ENCODE measurements at places on chromosomes 6 and 20.

- DNase-seq: no peak
Measured at GRCh38 chr20:7291323-7291943, 523.9 kb downstream of the BMP2 start.

DNA sequence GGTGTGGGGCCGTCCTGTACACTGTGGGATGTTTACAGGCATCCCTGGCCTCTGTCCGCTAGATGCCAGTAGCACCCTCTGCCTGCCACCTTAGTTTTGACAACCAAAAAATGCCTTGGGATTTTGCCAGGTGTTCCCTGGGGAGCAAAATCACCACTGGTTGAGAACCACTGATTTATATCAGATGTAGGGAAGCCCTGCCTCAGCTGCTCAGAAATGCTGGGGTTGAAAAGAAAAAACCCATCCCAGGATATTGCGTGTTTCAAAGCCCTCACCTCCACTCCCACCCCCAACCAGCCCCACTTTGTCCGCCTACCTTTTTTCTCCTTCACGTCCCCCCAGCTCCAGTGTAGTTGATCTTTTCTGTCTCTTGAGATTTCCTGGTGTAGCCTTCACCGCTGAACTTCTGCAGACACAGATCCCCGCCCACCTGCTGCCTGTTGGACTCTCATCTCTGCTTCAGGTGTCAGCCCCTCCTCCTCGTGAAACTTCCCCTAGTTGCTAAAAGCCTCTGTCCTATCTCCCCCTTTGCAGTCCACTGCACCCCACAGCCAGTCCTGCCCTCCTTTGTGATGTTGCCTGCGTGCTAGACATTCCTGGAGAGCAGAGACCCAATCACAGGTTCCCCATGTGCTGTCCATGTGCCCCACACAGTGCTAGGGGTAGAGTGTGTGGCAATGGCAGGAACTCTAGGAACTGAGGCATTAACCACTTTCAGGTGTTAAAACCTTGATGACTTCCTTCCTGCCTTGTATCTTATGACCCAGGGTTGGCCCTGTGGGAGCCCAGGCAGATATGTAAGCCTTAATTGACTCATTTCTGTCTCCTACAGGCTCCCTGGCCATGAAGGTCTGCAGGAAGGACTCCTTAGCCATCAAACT lies 98.9 kb downstream of the TBC1D7 start:
- no peak for DNase-seq

DNA sequence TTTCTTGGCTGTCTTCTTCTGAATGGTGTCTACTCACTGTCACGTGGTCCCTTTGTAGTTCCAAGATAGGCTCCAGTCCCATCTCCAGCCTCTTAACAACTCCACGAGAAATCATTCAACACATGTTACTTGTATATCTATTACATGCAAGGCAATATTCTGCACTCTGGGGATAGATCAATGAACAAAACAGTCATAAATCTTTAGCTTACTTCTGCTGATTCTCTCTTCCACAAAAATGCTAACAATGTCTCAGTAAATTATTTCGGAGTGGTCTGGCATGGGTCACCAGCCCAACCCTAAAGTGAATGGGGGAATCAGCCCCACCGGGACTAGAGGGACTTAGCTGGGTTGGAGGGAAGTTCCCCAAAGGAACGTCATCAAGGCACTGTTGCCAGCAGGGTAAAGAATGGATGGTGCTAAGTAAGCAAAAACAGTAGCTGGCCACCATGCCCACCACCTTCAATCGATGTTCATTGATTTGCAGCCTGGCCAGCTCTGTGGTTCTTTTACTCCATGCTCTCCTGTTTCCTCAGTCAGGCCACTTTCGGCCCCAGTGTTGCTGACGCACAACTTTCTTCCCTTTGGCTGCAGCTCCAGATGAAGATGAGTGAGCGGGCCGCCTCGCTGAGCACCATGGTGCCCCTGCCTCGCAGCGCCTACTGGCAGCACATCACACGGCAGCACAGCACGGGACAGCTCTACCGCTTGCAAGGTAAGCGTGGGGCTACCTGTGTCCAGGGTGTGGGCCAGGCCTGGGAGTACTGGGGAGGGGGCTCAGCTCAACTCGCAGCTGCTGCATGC lies 167.7 kb downstream of the DOK5 start:
- DNase-seq: no peak

- DNase-seq: no peak
Measured at GRCh38 chr6:137550535-137550934, 56.3 kb upstream of the OLIG3 start.

DNA sequence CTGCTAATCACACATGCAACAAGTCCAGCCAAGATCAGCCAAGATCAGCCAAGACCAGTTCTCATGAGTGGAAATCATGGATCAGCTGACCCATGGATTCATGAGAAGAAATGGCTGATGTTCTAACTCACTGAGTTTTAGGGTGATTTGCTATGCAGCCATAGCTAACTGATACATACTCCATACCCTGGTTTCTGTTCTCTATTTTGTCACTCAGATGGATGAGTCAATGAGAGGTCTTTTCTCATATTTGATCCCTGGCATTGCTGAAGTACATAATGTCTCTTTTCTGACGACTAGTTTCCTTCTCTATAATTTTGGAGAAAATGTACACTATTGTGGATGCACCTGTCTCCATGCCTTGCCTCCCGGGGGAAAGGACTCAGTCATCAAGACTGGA lies 118.4 kb upstream of the LY86 start:
- peak; percentile 62 for DNase-seq

GRCh38 chr6:138571585-138572166 lies 72.4 kb upstream of the NHSL1 start:
- no peak for DNase-seq

DNA sequence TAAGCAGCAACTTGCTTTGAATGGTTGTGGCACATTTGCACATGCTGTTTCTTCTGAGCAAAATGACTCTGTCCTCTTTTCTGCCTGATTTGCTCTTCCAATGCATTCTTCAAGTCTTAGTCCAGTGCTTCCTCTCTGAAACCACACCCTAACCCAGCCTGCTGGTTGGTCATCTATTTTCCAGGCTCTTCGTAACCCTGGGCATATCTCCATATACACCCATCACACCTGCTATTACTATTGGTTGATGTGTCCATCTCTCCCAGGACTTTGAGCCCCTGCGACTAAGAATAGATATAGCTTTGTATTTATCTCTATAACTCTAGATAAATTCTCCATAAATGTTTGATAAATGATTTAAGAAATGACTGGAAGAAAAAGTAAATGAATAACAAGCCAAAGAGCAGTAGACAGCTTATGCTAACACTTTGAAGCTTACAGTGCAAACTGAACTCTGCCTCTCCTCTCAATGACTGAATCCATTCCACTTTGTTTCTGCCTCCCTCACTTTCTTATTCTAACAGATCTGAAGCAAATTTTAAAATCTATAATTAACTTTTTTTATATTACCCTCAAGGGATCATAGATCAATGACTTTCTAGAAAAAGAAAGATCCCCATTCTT lies 59.7 kb upstream of the NT5E start:
- no peak for DNase-seq

- DNase-seq: no peak
Measured at GRCh38 chr20:42441864-42442331, 747.8 kb downstream of the PTPRT start.

- DNase-seq: no peak
Measured at GRCh38 chr6:155504848-155505607, 49.4 kb upstream of the NOX3 start.

- peak; percentile 31 for DNase-seq
Measured at GRCh38 chr6:146028252-146028795, 538 bp upstream of the GRM1 start.

DNA sequence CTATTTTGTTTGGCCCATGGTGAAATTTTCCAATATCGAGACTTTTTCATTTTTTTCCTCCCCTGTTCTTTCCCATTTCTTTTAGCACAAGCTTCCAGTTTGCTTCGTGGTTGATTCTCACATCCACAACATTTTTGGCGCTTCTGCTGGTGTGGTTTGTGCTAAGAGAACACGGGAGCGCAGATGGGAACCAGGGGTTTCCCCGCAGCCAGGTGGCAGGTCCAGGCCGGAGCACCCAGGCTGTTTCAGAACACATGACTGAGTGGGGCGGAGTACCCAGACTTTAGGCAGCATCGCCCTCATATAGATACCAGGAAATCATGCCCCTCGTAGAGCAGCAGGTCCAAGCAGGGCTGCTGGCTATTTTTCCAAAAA lies 58.0 kb downstream of the SYTL3 start:
- DNase-seq: no peak

DNA sequence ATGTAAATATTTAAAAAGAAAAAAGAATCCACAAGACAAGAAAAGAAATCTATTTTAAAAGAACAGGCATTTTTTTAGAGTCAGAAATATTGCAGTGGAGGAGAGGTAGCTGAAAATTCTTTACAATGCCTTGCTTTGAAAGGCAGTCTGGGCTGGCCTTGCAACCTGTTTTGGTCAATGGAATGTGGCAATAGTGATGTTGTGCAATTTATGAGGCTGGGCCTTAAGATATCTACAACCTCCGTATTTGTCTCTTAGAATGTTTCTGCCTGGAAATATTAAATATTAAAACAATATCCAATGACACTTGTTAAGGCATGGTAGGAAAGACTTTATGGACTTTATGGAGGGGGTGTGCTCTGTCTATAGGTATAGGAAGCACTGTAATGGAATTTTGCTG lies 14.8 kb upstream of the SCGN start:
- DNase-seq: peak; percentile 23

DNA sequence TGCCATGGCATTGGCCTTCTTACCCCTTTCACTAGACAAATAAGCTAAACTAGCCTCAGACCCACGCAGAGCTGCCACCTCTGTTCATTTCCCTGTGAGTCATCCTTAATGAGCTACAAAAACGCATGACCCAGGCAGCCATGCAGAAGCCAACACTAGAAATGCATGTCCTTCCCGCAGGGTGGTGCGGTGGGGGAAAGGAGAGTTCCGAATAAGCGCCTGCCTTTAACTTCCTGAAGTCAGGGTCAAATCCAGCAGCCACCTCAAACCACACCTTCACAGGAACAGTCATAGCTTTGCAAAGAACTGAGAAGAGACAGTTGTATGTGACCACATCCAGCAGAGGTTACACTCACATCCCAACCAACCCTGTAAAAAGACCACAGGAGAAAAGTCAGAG lies 40.4 kb downstream of the IRF4 start:
- DNase-seq: no peak

GRCh38 chr6:104908031-104908887 lies 48.5 kb upstream of the HACE1 start:
- no peak for DNase-seq

- no peak for DNase-seq
Measured at GRCh38 chr20:25015986-25016385, 23.4 kb upstream of the APMAP start.

DNA sequence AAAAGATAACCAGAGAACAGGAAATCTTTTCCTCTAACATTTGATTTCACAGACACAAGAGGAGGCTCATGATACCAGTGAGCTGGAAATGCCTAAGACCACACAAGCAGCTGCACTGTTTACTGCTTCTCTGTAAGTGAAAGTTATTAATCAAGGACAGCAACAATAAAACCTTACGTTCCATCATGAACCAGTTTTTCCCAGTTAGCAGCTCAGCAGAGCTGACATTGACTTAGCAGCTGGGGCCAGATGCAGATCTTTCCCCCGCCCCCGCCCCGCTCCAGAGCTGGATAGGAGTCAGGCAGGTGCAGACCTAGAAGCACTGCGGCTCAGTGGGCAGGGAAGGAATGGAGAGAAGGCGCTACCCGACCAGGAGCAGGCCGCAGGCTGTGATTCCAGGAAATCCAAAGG lies 275.2 kb downstream of the GMDS start:
- no peak for DNase-seq

DNA sequence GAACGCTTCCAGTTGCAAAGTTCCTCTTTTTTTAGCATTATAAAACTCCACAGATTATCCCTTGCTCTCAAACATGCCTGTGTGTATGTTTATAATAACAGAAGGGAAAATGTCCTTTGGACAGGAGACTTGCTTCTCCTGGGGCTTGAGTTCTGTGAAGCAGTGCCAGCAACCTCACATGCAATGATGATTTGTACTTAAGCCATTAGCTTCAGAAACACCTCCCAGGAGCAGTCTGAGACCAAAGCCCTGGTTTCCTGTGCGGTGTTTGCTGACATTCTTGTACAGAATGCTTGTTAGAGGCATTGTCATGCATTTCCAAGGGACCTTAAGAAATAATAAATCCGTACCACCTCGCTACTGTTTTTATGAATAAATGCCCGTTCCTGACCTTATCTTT lies 752.8 kb downstream of the CBLN4 start:
- no peak for DNase-seq

DNA sequence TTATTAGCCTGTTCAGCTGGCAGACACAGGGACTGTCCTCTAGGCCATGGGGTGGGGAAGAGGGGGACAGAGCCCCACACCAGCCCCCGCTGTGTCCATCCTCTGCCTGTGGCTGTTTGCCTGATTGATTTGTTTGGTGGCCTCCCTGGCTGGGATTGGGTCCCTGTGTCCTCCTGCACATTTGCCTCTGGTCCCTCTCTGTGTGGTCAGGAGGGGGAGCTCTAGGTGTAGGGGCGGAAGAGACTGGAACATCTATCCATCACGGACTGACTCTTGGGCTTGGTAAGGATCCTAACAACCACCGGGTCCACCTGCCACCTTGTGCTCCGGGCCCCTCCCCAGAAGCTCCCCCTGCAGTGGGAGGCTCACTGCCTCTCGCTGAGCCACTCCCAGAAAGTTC lies 38.4 kb upstream of the CCDC167 start:
- DNase-seq: peak; percentile 11

DNA sequence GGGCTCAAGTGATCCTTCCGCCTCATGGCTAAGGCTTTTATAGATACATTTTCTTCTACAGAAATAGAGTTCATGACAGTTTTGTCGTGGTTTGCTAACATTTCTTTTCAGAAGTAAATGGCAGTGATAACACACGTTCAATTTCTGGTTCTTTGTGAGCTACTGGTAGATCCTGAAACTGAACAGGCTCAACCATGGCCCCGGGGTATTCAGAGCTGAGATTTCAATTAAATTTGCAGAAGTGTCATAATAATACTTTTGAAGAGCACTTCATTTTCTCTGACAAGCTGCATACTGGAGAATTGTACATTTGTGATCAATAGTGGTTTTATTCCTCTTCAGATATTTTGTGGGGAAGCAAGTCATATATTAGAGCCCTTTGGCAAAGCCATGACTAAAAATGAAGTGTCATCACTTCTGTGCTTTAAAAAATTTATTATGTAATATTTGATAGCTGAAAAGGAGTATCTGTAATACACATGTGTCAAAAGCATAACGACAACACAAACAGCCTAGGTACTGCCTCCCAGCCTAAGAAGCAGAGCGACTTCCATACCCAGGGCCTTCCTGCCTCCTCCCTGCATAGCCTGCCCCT lies 84.3 kb upstream of the SCP2D1 start:
- no peak for DNase-seq

DNA sequence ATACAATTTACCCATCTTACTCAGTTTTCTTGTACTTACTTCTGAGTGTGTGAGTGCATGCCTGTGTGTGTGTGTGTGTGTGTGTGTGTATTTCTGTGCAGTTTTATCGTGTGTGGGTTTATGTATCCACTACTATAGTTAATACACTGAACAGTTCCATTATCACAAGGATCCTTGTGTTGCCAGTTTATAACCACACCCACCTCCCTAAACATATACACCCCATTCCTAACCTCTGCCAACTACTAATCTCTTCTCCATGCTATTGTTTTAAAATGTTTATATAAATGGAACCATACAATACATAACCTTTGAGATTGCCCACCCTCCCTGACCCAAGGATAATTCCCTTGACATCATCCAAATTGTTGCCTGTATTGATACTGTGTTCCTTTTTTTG lies 18.7 kb downstream of the POFUT1 start:
- DNase-seq: no peak

All from inflammatory macrophage treated with lipopolysaccharide for 4 hours (primary cell).